ENCODE measurements at places on chromosomes 11 and 22.

- no peak for DNase-seq
Measured at GRCh38 chr11:129319751-129320150, 55.9 kb upstream of the BARX2 start.

GRCh38 chr11:30917859-30918478 lies 331.8 kb upstream of the MPPED2 start:
- peak; percentile 43 for DNase-seq

DNA sequence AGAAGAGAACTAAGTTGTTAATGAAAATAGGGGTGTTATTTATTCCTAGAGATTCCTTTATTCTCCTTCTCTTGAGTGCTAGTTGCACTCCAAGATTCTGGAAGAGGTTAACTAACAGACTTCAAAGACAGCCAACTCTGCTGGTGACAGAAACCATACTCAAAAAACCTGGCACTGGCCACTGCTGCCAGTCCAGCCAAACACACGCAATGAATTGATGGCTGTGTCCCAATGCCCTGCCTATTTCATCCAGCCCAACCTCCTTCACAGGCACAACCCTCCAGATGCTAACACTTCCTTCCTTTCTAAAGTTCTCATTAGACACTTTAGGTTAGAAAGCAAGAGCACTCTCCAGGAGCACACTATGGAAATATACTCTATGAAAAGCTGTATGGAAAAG lies 150.8 kb upstream of the C11orf58 start:
- DNase-seq, result no peak

GRCh38 chr11:65782816-65783228 lies 2.0 kb upstream of the AP5B1 start:
- DNase-seq, result no peak

DNA sequence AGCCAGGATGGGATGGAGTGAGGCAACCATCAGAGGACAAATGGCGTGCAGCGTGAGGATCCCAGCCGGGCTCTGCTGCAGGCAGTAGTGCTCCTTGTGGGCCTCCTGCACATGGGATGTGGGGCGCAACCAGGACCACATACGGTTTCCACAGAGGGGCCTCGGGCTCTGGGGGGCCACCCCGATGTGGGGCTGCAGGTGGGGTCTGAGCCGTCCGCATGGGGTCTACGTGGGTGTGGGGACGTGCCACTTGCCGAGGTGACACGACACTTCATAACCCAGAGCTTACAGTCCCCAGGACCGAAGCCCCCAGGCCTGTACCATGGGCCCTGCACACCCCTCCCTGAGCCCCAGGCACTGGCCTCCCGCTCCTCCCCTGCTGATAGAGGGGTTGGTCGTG lies 10.8 kb downstream of the TTLL8 start:
- no peak for DNase-seq

DNA sequence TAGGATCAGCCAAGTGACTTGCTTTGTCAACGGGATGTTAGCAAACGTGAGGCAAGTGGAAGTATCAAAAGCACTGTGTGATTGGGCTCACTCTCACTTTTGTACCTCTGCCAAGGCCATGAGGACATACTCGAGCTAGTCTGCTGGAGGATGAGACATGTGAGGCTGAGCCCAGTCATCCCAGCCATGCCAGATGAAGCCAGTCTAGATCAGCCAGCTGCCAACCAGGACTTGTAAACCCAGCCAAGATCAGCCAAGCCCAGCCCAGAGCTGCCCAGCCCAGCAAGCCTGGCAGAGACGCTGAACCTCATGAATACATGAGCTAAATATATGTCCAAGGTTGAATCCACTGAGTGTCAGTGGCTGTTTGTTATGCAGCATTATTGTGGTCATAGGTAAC lies 369.7 kb downstream of the MN1 start:
- no peak for DNase-seq

DNA sequence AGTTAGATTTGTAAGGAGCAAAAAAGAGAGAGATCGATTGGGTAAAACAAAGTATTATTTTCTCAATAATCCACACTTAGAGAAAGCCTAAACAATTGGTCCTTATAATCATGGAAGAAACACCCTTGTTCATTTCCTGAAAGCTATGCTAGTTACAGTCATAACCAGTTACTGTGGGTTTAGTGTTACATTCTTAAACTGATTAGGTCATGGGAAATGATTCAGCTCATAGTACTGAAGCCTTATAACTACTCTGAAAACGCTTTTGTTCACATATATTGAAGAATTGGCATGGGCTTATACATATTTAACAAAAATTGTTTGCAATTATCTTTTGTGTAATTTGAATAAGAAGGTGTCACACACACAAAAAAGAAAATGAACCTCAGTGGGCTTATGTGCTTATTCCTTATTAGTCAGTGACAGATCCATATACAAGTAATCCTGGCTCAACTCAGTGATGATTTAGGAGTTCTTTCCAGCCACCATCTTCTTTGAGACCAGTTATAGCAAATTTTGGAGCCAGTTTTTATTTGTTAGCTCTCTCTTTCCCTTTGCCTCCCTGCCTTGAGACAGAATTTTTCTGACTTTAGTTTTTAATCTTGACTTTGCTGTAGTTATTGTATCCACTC lies 198.5 kb upstream of the CTSC start:
- DNase-seq, result no peak

DNA sequence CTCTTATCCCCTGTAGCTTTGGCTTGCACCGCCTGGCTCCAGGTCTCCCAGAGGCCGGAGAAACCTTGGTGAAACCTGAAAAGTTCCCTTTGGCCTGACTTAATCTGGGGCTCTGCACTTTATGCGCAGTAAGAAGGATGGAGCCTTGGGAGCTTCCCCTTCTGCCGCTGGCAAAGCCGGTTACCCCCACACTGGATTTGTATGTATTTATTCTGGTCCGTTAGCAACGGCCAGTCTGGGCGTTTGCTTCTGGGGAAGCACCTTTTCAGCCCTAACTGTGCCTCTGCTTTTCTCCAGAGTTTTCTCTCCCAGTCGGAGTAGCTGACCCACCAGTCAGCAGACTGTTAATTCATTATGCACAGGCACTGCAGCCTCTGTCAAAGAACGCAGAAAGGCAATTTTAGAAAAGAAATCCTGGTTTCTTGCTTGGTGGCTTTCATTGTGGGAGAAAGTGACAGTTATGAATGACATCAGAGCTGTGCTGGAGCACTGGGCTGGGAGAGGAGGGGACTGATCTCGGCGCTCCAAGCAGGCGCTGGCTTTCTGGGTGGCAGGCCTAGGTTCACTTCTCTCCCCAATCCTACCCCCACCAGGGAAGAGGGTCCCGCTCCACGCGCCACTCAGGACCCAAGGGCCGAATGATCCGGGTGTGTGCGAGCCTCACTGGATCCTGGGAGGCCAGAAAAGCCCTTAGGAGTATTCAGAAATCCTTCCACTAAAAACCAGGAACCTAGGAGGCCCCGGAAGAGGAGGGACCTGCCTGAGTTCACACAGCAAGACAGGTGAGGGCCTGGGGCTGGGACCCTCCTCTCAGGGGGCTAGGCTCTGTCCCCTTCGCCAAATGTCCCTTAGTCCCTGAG lies 70.2 kb downstream of the RTL6 start:
- DNase-seq, result no peak

DNA sequence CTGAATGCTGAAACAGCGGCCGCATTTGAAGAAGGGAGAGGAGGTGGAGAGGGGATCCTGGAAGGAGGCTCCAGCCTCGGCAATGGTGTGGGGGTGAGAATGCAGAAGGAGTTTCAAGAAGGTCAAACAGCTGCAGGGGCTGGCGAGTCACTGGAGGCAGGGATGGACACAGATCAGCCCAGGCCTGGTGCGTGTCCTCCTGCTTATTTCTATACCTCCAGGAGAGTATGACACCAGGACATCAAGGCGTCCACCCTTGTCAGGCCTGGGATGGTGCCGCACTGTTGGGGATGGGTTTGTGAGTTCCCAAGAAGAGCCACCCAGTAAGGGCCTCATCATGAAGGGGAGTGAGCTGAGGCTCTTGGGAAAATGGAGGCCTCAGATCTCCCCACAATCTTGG lies 23.1 kb downstream of the IGLL1 start:
- DNase-seq, result no peak

DNA sequence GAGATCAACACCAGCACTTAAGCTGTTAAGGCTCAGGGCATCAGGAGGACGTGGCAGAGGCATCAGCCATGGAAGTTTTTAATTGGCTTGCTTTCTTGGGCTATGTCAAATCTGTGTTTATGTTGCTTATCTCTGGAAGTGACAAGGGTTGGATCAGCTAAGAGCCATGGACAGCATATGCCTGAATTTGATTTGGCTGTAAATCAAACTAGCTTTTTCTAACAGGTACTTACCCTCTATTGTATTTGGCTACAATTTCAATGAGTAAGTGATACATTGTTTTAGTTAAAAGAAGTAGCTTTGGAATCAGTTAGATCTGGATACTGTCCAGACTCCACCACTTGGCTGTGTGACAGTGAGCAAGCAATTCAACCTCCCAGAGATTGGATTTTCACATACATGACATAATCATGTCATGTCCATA lies 936.6 kb downstream of the OPCML start:
- DNase-seq, result peak; percentile 6

DNA sequence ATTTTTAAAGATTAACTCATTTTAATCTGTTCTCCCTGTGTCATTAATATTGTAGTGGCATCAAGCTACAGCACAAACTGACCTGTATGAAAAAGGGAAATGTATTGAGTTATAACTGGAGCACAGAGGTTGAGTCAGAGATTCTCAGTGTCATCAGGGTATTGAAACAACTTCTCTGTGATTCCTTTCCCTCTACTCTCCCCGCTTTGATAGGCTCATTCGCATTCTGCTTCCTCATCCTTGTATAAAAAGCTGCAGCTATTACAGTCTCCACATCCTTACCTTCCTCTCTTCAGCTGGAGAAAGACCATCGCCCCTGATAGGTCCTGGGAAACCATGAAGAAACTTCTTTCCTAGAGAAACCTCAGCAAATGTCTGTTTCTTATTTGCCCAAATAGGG lies 90.0 kb downstream of the BDNF start:
- no peak for DNase-seq

DNA sequence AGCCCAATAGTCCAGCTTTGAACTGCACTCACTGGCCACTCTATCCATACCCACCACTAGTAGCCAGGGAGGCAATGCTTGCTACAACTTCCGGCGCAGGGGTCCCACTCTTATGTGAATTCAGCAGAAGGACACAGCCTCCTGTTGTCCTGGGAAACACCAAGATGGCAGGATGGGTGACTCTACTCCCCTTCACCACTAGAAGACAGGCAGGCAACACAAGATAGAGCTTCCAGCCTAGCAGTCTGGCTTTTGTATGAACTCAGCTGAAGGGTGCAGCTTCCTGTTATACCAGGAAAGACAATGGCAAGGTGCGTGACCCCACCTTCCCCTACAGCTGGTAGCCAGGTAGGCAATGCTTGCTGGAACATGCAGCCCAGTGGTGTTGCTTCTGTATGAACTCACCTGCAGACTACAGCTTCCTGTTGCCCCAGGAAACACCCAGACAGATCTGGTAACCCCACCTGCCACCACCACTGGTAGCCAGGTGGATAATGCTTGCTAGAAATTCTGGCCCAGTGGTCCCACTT lies 205.2 kb upstream of the KIRREL3 start:
- no peak for DNase-seq

- no peak for DNase-seq
Measured at GRCh38 chr11:69588270-69588669, 52.7 kb upstream of the CCND1 start.

DNA sequence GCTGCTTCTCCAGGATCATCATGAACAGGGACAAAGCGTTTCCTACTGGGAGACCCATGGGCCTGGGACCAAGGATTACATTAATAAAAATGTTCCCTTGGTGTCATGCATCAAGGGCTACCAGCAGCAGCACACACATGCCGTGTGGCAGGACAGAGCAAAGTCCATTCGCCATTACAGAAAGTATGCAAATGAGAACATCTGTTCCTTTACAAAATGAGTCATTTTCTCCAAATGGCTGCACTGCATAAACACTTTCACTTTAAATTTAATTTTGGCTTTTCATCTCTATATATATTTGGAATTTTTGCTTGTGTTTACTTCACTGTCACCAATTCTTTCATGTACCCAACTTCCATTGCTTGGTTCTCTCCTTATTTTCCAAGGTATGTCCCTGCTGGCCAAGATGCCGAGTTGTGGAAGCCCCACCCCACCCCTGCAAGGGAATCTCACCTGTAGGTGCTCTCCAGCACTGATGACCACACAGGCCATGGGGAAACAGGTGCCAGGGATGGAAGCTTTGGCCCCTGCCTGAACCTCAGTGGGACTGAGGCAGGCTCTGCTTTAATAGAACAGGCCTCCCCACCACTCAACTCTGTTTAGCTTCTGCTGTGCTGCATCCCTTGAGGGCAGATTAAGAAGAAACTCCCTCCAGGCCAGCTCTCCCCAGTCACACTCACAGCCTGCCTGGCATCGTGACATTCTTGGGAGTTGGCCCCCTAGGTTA lies 15.6 kb upstream of the GNAZ start:
- no peak for DNase-seq

- DNase-seq, result no peak
Measured at GRCh38 chr11:5891216-5891800, 1.7 kb upstream of the OR52E5 start.

- no peak for DNase-seq
Measured at GRCh38 chr22:24335496-24335895, 64.9 kb downstream of the SPECC1L start.

- no peak for DNase-seq
Measured at GRCh38 chr11:65780770-65781151, at the start of gene AP5B1. Gene AP5B1, minus strand, starts transcription at chr11:65780976. Its CDS starts 385 bp downstream, at chr11:65780591.

GRCh38 chr11:94185416-94186084 lies 56.9 kb downstream of the PANX1 start:
- no peak for DNase-seq

DNA sequence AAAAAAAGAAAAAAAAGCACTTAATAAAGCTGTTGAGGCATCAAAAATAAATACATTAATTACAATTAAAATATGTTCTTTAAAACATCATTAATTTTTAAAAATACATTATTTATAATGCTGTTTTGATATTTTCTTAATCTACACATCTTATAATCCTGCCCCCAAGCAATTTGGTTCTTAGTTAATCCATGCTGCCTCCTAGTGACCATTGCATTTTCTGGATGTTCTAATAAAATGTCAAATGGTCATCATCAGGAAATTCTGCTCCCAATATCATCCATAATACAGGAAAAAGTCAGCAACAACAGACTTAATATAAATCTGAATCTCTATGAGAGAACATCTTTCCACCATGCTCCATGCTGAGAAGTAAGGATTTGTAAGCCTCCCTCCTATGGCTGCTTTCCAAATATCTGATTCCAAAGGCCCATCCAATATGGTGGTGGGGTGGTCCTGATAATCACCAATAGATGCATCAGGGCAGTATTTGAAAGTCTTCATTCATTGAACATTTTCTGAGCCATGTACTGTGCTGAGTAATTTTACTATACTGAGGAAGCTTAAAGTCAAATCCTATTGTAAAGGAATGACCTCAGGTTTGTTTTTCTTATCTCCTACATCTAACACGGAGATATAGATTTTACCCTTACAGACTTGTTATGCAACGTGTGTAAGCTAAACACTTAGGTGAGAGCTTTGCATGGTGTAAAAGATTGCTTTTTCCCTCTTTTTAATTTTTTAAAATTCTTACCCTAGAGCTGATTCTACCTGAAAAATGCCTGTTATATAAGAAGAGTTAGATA lies 124.7 kb upstream of the BMAL1 start:
- no peak for DNase-seq

DNA sequence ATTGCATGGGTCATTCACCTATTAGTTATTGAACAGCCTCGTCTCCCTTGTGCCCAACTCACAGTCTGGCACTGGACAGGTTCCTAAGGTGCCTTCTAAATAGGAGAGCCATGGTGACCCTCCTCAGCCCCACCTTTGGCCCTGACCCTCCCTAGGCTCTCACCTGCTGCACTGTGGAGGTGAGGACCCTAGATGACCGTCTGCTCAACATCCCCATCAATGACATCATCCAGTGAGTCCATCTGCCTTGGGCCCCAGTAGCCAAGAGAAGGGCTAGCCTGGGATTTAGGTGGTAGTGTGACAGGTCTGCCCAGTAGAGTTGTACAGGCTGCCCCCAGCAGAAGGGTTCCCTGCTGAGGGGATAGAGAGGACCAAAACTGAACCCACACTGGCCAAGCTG lies 13.6 kb downstream of the UCP2 start:
- no peak for DNase-seq
